ENCODE measurements at places on chromosomes 7 and 10.

GRCh38 chr7:144822223-144822622 is 13.6 kb downstream of the TPK1 start:
- no peak for DNase-seq

GRCh38 chr7:90621747-90622140 is 25.6 kb downstream of the CDK14 start:
- DNase-seq: no peak

GRCh38 chr10:119872610-119872859 is at the start of gene MCMBP:
Gene MCMBP (minus strand): TSS chr10:119872843. CDS start chr10:119872584, 259 bp downstream.
- no peak for DNase-seq

GRCh38 chr7:48786951-48787350 is 137.4 kb upstream of the CDC14C start:
- no peak for DNase-seq

GRCh38 chr7:11281953-11282352 is 308.3 kb downstream of the PHF14 start:
- DNase-seq: no peak

DNA sequence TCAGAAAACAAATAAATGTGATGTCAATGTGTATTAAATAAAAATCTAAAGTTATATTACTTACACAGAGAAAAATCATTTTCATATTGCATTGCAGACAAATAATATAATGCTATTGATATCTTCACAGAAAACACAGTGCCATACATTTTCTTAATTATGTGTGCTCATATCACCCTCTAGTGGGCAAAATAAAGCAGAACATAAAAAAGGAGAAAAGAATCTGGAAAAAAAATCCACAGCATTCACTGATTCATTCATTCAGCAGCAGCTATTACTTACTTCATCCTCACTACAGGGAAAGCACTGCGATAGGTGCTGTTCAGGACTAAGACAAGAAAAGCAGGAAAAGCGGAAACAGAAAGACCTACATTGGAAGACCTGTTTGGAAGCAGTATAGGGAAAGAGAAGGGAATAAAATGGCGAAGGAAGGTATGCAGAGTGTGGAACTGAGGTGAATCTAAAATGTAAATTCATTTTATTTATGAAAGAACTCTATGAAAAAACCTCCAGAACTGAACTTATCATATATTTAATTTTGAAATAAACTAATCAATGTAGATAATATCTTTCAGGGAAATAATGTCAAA is 73.2 kb downstream of the POT1 start:
- DNase-seq: no peak

DNA sequence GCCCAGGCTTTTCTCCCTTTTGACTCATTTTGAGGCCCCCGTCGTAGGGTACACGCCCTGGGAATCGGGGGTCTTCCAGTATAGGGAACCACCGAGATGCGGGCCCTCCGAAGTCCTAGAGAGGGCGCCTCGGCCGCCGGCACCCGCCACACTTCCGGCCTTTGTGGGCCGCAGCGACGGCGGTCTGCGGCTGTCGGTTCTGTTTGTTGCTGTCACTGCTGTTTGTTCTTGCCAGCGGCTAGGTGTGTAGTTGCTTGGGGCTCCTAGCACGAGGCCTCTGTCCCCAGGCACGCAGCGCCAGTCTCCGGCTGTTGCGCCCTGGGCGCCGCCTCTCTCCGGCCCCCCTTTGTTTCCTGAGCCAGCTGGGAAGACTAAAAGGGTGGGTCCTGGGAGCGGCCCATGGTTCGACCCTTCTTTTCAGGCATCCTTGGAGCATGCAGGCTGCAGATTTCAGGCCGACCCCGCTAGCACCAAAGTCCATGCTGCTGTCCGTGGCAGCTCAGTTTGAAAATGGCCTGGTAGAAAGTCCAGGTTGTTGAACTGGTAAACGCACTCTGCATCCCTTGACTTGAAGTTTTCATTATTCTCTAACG is 17.8 kb upstream of the ZKSCAN1 start:
- peak; percentile 63 for DNase-seq

GRCh38 chr7:30214651-30215137 is 69.7 kb upstream of the ZNRF2 start:
- DNase-seq: no peak

DNA sequence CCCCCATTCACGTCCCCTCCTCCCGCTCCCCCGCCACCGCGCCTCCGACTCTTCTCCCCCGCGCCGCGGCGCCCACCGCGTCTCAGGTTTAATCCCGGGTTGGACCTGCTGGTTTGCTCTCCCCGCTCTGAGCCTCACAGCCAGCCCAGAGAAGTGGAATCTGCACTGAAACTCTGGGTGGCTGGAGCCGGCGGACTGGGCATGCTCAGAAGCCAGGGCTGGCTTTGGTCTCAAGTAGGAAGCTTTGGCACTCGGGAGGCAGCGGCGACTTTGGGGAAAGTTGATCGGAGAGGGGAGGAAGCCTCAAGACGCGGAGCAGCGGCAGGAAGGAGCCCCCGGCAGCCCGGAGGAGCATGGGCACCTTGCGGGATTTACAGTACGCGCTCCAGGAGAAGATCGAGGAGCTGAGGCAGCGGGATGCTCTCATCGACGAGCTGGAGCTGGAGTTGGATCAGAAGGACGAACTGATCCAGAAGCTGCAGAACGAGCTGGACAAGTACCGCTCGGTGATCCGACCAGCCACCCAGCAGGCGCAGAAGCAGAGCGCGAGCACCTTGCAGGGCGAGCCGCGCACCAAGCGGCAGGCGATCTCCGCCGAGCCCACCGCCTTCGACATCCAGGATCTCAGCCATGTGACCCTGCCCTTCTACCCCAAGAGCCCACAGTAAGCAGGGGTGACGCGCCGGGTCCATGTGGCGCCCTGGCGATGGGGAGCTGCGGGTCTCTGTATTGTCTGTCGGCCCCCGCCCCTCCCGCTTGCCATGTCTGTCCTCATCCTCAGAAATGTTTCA is at the start of gene PRKG1:
Gene PRKG1, plus strand, starts transcription at position 250 of the 791 bp plus-strand sequence.
- DNase-seq: no peak

DNA sequence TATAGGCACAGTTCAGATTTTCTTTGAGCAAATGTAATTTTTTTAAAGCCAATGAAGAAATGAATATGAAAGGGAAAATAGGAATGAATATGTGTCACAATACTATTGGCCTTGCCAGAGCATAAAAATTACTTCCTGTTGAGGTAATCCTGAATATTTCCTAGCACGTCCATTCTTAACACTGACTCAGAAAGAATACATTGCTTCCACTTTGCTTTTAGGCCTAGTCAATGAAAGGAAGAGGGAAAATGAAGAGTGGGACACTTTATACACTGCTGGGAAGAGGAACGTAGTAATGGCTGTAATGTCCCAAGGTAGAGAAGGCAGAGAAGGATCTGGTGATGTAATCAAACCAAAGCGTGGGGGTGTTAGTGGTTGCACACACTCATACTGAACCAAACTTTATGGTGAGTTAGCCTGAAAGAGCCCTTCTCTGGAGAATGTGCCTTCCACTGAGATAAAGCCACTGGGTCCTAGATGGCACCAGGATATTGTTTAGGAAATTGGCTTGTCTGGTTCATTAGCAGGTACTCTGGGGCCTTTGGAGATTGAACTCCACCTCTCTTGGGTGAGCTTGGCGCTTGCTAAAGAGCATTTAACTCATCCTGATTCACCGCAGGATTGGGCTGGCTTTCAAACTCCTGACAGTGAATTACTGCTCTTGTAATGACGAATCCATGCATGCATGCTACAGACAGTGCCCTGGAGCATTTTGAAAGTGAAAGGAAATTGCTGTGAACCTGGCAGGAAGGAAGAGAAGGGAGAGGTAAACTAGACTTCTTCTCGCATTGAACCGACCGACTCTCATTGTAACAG is 254.9 kb downstream of the KIAA1217 start:
- no peak for DNase-seq

GRCh38 chr7:102864958-102865357 is 47.8 kb upstream of the LRRC17 start:
- DNase-seq: no peak

DNA sequence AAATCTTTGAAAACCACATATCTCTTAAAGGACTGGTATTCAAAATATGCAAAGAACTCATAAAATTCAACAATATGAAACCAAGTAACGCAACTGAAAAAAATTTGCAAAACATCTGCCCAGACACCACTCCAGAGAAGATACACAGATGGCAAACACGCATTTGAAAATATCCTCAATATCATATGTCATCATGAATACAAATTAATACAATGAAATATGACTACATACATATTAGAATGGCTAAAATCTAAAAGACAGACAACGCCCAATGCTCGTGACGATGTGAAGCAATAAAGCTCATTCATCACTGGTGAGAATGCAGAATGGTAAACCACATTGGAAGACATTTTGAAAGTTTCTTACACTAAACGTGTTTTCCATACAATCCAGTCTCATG is 770.1 kb upstream of the CELF2 start:
- no peak for DNase-seq

DNA sequence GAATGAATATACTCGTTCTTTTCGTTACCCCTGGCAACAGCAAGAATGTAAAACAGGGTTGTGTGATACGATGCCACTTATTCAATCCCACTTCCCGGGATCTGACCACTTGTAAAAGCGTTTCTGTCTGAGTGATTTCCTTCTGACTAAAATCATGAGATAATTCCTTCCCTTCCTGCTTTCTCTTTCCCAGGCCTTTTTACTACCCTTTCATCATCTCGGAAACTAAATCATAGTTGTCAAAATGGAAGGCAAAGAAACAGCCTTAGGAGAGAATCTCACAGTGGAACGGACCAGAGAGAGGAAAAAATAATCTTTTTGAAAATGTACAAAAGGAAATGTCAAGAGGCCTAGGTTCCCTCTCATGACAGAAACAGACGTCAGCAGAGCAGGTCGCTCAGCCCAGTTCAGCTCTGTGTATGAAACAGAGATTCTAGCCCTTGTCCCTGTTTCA is 29.8 kb downstream of the DIP2C start:
- DNase-seq: no peak

GRCh38 chr7:14858410-14858809 is 44.1 kb downstream of the DGKB start:
- DNase-seq: no peak

DNA sequence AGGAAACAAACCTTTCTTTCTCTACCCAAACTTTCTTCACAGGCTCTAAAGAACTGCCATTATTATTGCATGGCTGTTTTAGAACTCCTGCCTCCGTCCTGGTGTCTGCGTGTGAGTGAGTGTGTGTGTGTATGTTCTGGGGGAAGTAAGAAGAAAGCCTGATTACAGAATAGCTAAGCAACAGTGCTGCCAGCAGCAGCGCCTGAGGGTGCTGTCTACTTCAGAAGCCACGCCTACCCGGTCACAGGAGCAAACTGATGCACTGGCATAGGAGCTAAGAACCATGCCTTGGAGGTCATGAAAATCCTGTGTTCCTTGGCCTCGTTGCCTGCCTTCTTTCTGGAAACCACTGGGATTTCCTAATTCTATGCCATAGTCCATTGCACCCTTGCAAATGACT is 25.2 kb downstream of the LIPK start:
- DNase-seq: no peak

GRCh38 chr10:3122486-3123205 is 49.9 kb downstream of the PITRM1 start:
- no peak for DNase-seq

- DNase-seq: no peak
Observed at GRCh38 chr7:47228386-47229014, 353.4 kb downstream of the TNS3 start.

- no peak for DNase-seq
Observed at GRCh38 chr7:108266491-108266890, 136.3 kb upstream of the LAMB4 start.

DNA sequence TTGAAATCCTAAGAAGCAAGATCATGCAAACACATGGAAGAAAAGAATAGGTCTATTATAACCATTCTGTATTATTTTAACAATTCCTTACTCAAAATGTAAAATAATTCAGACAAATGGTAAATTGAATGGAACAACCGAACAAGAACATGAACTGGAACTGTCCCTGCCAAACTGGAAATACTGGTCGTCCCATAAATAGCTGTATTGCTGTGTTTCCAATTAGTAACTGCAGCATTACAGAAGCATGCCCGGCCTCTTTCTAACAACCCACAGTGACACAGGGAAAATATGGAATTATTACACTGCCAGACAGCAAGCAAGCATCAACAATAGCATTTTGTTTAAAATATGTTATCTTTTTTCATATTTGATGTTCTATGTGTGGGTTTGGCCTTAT is 1138.5 kb upstream of the PHF14 start:
- no peak for DNase-seq

GRCh38 chr7:55420530-55420929 is 55.4 kb downstream of the LANCL2 start:
- DNase-seq: no peak

- DNase-seq: no peak
Observed at GRCh38 chr7:73978661-73979563, 49.1 kb upstream of the ELN start.

DNA sequence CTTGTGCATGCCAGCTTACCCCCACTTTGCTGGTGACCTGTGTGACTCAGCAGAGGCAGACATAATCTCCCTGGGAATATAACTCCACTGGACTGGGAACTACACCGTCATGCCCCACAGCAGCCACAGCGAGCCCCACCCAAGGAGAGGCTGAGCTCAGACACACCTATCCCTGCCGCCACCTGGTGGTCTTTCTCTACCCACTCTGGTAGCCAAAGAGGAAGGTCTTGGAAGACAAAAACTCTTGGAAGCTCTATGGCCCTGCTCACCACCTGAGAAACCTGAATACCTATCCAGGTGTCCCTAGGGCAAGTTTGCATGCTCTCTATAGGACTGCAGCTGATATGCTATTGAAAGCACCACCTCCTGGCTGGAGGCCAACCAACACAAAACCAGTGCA is 48.1 kb downstream of the MYO3A start:
- DNase-seq: no peak

- no peak for DNase-seq
Observed at GRCh38 chr10:49161411-49161997, 26.7 kb downstream of the TMEM273 start.

DNA sequence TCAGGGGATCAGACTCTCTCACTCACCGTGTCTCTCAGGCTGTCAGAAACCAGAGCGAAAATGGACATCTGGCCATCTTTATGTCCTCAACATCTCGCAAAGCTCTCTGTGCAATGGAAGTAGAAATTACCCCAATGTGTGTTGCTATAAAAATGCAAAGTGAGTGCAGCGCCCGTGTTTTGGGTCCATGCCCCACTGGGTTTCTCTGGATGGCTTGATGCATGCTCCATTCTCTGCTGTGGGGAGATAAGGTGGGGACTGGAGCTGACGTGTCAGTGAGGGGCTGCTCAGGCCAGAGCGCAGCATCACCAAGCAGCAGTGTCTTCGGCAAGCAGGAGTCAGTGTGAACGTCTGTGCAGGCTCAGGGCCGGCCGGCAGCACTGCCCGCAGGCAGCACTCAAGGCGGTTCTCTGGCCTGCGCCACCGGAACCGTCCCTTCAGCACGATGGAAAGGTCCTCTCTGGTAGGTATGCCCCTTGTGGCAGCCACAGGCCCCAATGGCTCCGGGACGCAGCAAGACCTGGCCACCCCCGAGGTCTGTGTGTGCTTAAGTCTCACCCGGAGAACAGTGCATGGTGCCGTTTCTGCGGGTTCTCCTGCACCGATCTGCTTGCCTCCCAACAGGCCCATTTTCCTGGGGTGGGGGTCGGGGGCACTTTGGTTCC is 30.2 kb downstream of the WDR86 start:
- DNase-seq: no peak
